Effector CD4-positive, alpha-beta T cell (primary cell): ENCODE measurements at places on chromosomes 4 and X.

GRCh38 chr4:165631208-165631894 lies 241.7 kb upstream of the TLL1 start:
- DNase-seq, result no peak

DNA sequence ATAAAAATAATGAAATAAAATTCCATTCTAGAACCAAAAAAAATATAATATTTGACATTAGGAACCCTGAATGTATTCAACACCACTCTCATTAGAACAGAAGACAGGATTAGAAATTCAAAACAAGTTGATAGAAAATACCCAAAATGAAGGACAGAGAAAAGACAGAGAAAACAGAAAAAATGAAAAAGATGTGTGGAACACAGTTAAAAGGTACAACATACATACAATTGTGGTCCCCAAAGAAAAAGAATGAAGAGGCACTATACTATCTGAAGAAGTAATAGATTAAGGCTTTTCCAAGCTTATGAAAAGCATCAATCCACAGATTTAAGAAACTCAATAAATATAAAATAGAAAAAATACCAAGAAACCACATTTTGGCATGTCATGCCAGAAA lies 16.4 kb downstream of the ANKRD50 start:
- no peak for DNase-seq

DNA sequence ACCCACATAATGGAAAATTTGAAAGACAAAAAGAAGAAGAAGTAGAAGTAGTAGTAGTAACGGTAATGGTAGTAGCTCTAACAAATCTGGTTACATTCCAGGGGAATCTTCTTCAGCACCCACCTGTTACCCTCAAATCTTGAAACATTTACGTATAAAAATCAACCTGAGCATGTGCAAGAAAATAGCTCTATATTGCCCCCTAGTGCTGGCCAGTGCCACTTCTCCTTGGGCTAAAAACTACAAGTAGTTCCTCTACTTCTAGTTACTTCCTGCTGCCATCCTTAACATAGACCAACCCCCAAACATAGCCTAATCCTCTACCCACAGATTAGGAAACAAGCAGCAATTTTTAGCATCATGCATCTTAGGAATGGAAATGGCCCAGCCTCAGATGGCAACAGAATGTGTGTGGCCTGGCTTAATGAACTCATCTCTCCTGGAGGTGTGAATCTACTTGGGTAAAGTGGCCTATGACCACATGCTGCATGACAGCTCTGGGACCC lies 3.1 kb downstream of the PDGFC start:
- DNase-seq, result no peak

DNA sequence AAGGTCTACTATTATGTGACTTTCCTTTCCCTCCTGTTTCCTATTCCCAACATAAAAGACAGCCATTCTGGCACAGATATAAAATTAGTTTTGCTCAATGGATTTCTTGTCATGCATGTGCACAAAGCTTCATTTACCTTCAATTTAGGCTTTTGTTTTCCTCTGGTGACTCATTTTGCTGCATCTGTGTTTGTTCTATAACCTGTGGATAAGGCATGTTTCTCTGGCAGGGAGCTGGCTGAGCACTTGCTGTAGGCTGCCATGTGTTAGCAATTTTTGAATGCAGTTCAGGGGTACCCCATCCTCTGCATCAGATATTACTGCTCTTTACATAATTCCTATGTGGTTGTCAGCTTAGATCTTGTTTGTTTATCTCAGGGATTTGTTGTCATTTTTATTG lies 202.8 kb upstream of the GRID2 start:
- DNase-seq, result no peak

GRCh38 chr4:3070709-3071500 lies 3.4 kb downstream of the HTT-AS start:
- DNase-seq, result no peak

DNA sequence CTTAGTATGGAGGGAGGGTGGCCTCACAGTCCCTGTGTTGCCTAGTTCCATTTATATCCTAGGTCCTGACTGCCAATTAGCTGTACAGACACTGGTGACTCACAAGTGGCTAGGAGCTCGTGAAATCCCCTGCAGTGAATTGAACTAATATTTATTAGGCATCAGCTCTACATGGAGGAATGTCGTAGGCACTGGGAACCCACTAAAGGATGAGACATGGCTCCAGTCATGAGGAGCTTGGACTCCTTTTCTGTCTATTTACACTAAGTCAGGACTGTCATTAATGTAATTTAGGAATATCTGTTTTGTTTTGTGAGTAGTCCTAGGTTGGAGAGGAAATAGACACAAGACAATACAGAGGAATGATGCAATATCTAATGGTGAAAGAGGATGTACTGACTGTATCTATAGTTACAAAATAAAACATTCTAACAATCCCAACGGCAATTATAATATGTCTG lies 67.7 kb downstream of the MID1IP1 start:
- DNase-seq, result no peak

DNA sequence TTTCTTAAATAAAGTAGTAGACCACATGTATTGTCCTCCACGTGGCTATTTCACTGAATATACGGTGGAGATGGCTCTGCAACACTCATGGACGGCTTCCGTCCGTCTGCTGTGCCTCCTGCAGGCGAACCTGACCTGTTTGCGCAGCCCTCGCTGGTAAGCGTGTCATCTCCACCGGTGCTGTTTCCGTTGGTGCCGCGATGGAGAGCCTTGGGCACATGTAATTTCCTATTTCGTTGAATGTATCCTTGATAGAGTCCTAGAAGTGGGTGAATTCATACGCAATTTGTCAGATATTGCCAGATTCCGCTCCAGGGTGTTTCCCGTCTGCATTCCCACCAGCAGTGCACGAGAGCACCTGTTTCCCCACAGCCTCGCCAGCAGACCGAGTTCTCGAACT lies 48.5 kb downstream of the HTT-AS start:
- DNase-seq, result no peak

DNA sequence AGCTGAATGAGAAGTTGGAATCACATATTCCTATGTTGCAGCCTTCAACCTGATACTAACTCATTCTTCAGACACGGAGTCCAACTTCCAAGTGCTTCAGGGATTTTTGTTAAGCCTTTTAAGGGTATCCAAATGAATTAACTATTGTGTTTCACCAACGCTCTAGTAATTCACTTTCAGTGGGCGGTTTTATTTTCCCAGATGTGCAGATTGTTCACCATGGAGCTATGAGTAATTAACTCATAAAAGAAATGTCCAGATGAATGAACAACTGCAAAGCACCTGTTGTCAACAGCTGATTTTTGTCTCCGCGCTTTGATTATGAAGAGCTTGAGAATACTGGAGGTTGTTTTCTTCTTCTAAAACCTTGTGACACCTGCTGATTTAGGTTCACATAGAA lies 187.6 kb downstream of the CBR4 start:
- DNase-seq, result no peak

DNA sequence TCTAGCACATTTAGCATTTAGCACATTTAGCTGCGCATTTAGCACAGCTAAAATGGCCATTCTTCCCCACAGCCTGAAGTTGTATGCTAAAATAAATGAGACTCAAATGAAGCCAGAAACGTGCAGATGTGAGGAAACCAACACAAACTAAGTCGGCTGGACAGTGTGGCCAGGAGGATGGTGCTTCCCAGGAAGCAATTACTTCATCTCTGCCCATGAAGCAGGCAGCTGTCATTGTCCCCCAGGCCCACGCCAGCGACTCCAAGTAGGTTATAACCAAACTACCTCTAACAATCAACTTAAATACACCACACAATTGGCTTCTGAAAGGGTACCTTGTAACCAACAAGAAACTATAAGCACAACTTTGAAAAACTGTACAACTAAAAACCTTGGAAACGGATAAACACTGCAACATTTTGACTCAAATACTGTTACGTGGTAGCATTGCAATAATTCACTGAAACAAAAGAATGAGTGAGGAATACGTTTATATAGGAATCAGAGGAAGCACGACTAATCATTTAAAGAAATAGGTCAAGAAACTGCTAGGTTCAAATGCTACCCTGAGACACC lies 39.2 kb downstream of the AFAP1 start:
- no peak for DNase-seq

DNA sequence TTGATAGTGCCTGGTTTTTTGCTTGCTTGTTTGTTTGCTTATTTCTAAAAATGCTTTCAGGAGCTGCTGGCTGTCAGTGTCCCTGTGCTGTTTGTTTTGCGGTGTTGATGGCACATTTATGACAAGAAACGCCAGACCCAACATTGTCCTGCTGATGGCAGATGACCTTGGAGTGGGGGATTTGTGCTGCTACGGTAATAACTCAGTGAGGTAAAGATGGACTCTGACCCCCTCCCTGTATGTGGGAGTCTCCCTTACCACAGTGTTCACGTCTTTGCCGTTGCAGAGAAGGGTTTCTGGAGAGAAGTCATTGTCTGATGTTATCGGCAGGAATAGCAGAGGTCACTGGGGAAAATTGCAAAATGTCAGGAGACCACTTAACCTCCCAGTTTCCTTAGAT lies at the start of gene ARSH:
ARSH (plus strand) TSS at position 52 of the 400 bp plus-strand sequence; CDS start at position 119, 67 bp downstream.
- no peak for DNase-seq

- DNase-seq, result no peak
These were observed 5.4 kb upstream of the SH3BP2 start for GRCh38 chr4:2787230-2788100.

DNA sequence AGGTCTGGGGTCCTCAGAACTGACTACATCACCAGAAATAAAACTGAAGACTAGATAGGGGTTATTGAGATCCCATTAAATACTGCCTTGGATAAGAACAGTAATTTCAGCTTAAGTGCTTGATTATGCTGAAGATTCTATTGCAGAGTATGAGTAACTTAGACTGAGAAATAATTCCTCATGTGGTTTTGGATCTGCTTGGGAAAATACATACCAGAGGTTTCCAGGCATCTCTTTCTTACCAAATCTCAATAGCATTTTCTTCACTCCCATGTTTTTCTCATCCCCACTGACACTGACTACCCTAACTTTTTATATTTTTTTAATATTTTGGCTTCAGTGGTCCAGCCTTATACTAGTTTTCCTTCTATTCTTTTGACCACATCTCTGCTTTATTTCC lies 92.0 kb upstream of the TEX13D start:
- DNase-seq, result no peak

GRCh38 chr4:42574870-42575430 lies 82.0 kb downstream of the ATP8A1 start:
- DNase-seq, result no peak

GRCh38 chr4:27366104-27366823 lies 505.6 kb downstream of the STIM2 start:
- no peak for DNase-seq

GRCh38 chr4:25939330-25939729 lies 25.3 kb downstream of the SMIM20 start:
- no peak for DNase-seq

GRCh38 chr4:54727346-54727745 lies 69.6 kb downstream of the KIT start:
- DNase-seq, result no peak

DNA sequence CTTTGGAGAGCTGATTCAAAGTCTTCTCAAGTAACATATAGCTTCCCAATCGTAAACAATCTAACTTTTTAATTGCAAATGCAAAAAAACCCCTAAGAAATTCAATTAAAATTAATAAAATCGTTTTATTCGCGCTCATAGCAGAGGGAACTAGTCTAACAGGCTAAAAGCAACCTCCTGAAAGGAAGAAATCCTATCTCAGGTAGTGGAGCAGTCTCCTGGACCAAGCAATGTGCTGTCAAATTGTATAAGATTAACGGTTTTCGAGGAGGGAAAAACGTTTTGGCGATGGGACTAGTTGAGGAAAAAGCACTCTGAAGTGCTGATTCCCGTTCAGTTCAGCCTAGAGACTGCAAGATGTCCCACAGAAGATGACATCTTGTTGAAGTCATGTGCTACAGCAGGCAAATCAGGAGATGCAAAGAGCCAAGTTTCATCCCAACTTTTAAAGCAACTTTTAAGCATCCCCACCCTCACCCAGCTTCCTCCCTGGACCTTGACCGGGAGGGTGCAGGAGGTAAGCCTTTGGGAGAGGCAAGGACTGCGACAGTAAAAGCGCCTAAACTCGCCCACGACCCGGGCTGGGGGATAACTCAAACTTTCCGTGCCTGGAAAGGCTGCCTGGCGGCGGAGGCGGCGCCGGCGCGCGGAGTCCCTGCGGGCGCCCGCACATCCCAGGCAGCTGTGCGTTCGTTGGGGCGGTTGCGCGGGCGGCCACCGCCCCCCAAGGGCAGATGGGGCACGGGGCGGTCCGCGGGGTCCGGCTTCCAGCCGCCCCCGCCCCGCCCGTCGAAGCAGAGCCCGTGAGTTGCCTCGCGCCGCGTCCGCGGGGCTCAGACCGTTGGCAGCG lies 784 bp downstream of the MAP7D3 start:
- DNase-seq, result no peak

- DNase-seq, result no peak
These were observed 77.0 kb upstream of the STX18 start for GRCh38 chr4:4618847-4619246.

- DNase-seq, result no peak
These were observed 343 bp downstream of the DACH2 start for GRCh38 chrX:86148594-86148993.

GRCh38 chrX:109880629-109881028 lies 122.3 kb upstream of the TMEM164 start:
- no peak for DNase-seq

- DNase-seq, result no peak
These were observed 201.5 kb upstream of the FAM241A start for GRCh38 chr4:111943796-111944203.

GRCh38 chrX:86348669-86349068 lies 200.4 kb downstream of the DACH2 start:
- DNase-seq, result no peak

DNA sequence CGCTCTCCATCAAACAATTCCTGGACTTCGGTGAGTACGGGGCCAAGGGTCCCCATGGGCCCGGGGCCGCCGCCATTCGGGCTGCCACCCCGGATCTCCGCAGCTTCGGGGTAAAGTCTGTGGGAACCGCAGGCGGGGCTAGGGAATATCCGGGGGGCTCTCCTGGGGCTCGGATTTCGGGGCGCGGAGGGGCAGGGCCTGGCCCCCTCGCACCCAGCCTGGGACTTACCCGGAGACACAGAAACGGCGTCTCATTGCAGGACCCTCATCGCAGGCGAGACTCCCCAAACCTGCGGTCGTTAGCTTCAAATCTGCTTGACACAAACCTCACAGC lies 413 bp downstream of the PDK3 start:
- peak; percentile 21 for DNase-seq

GRCh38 chr4:140874056-140874455 lies 117.9 kb upstream of the TBC1D9 start:
- DNase-seq, result no peak

- no peak for DNase-seq
These were observed 33.9 kb downstream of the CPLX1 start for GRCh38 chr4:791898-792625.

DNA sequence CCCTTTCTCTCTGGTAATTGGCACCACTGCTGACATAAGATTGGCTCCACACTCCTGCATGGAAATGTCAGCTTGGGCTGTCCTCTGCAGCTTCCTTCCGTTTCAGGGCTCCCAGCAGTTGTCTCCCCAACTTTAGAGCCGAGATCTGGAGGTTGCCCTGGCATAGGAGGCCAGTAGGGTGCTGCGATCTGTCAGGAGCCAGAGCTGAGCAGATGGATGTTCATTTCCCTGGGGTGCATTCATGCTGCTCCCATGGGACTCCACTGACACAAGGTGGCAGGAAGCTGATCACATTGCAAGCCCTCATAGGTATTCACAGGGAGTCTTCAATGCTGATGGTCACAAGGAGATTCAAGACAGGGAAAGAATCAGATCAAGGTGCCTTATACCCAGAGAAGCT lies 116.6 kb upstream of the RAI2 start:
- DNase-seq, result no peak
